ENCODE measurements at places on chromosomes 3 and 15.

- DNase-seq, result no peak
These were observed 52.0 kb downstream of the LPP start for GRCh38 chr3:188205992-188206416.

GRCh38 chr15:51580982-51581381, 41.6 kb downstream of the DMXL2 start:
- DNase-seq, result no peak

GRCh38 chr15:51680321-51680720, 982 bp upstream of the SCG3 start:
- no peak for DNase-seq

DNA sequence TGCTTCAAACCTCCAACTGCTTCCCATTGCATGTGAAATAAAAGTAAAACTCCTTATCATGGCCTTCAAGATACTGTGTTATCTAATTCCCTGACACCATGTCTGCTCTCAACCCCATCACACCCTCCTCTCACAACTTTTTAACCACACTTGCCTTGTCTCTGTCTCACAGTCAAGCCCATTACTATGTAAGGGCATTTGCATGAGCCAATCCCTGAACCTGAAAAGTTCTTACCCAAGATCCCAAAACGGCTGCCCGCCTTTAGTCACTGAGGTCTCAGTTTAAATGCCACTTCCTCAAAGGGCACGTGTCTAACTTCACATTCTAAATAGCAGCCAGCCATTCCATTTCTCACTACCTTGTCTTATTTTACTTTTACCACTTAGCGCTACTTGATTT, 83.1 kb downstream of the SST start:
- no peak for DNase-seq

GRCh38 chr3:178705925-178706324, 169.7 kb downstream of the KCNMB2 start:
- no peak for DNase-seq

DNA sequence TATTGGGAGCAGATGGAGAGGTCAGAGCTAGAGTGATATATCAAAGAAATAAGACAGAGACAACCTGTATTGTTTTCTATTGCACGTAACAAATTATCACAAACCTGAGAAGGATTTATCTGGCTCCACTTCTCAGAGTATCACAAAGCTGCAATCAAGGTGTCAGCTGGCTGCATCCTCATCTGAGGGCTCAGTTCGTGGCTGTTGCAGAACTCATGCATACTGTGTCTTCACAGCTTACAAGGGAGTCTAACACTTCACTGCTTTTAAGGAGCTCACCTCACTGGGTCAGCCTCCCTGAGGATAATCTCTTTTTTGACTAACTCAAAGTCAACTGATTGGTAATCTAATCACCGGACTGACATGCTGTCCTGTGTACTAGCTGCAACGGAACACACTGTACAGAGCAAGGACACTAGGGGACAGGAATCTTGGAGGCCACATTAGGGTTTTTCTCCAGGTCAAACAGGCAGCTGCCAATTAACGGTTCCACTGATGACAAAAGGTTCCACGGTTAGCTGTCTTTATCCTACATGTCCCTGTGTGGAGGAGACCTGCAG, 1006.8 kb upstream of the SEMA6D start:
- DNase-seq, result no peak

- peak; percentile 34 for DNase-seq
These were observed 16.5 kb upstream of the MUSTN1 start for GRCh38 chr3:52851348-52851747.

DNA sequence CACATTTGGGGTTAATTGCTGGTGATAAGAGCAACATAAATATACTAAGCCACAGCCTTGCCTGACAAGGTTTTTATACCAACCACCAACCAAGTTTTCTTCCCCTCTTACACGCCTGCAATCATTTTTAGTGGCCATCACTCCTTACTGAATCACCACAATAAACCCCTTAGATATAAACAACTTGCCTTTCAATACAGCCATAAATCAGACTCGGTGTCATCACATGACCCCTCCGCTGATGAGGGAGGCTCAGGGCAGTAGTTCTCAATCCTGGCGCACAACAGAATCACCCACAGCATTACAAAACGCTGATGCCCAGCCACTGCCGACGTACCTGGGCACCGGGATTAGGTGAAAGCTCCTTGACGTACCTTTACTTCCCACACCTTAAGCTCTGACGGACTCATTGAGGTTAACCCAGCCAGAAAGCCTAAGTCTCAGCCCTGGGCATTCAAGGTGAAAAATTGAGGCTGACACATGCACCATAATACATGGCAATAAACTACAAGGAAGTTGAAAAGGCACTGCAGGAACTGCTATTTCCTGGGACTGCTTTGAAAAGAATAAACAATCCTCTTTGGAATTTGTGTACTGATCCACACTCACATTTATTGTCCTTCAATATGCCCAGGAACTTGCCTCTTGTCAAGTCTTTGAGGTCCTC, 17.1 kb downstream of the ADCY5 start:
- no peak for DNase-seq

- DNase-seq, result no peak
These were observed 3.3 kb upstream of the SNX33 start for GRCh38 chr15:75644376-75644775.

- DNase-seq, result no peak
These were observed 5.8 kb downstream of the IGDCC4 start for GRCh38 chr15:65416845-65417416.

- DNase-seq, result no peak
These were observed 75.4 kb upstream of the POLG start for GRCh38 chr15:89410039-89410435.

DNA sequence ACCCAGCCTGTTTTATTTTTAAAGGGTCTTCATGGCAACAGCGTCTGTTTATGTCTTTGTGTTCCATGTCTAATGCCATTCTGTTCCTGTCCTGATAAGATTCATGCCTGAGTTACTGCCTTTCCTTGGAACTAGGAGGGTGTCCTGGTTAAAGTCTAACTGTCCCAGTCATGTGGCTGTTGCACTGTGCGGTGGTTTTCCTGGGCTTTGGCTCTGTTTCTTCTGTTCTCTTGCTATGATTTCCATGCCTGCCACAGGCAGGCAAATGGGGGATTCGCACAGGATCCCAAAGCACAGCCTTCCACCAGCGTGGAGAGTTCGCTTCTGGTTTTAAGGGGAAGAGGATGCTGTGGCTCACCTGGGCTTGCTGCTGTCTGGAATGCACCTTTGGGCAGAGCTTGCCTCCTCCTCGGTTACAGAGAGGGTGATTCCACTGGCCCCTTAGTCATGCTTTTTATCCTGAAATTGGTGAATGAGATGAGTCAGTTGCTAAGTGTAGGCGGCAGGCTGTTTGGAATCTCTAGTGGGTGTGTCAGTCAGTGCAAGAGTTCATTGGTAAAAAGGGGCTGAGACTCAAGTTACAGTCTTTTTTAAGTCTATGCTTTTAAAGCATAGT, 86.8 kb downstream of the CCK start:
- DNase-seq, result no peak

GRCh38 chr3:138827222-138827621, 7.5 kb downstream of the PIK3CB start:
- DNase-seq, result no peak

- DNase-seq, result no peak
These were observed 330.9 kb upstream of the C2CD4B start for GRCh38 chr15:62495670-62496614.

GRCh38 chr3:127368186-127369032, 80.6 kb upstream of the PRR20G start:
- no peak for DNase-seq

GRCh38 chr3:105598042-105598796, 231.5 kb downstream of the ALCAM start:
- no peak for DNase-seq

DNA sequence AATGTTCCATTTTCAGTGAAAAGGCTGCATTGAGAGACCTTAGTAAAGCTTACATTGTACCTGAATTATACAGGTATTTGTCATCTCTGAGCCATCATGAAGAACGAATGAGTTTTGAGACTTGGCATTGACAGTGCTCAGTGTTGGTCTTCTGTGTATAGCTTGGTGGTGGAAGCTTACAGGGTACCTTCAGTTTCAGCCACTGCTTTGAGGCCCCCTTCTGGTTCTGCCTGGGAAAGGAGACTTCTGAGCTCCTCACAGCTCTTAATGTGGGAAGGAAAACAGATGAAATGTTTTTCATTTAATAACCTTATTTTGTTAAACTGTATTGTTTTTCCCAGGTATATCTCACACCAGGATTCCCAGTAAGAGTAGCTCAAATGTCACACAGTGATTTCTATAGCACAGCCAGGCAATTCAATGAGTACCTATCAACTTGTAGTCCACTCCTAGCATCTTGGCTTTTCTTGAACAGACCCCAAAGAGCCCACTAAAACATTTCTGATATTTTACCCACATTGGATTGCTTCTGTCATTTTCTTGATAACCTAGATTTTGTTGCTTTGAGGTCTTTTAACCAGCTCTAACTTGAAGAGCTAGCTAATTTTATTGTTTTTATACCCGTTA, 5.6 kb downstream of the SERPINI1 start:
- DNase-seq, result peak; percentile 33

- DNase-seq, result no peak
These were observed 28.0 kb upstream of the TIMP4 start for GRCh38 chr3:12186515-12187286.

DNA sequence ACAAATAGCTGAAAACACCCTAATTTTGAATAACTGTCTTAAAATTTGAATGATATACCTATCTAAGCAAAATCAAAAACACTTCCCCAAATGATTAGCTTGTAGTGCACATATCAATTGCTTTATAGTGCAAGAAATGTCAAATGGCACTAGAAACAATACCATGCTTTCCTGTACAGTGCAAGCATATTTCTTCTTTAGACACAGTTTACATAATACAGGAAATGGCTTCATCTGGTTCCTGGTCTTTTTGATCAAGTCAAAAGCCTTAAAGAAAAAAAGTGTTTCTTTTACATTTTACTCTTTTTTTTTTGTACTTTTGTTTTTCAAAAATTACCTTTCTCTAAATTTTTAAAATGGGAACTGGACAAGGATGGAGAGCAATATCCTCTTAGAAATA, 352.1 kb downstream of the MECOM start:
- DNase-seq, result no peak

DNA sequence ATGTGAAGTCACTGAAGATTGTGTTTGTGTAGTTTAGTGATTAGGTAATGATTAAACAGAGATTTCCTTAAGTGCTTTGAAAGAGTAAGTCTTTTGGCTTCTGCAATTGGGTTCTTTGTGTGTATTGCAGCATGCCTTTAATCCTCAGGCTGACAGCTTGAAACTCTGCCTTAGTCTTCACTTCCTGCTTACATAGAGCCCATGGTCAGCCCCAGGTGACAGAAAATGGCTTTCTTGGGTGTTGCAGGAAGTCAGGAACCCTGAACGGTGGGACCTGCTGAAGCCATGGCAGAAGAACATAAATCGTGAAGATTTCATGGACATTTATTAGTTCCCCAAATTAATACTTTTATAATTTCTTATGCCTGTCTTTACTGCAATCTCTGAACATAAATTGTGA, 61.3 kb downstream of the KBTBD8 start:
- DNase-seq, result no peak

DNA sequence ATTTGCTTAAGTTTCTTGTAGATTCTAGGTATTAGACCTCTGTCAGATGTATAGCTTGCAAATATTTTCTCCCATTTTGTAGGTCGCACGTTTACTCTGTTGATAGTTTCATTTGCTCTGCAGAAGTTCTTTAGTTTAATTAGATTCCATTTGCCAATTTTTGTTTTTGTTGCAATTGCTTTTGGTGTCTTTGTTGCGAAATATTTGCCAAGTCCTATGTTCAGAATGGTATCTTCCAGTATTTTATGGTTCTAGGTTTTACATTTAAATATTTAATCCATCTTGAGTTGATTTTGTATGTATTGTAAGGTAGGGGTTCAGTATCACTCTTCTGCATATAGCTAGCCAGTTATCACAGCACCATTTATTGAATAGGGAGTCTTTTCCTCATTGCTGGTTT, 64.9 kb downstream of the CHCHD6 start:
- no peak for DNase-seq

GRCh38 chr3:189099031-189099471, 72.7 kb upstream of the TPRG1 start:
- no peak for DNase-seq

- DNase-seq, result no peak
These were observed 85.7 kb downstream of the RARB start for GRCh38 chr3:25513642-25514266.

DNA sequence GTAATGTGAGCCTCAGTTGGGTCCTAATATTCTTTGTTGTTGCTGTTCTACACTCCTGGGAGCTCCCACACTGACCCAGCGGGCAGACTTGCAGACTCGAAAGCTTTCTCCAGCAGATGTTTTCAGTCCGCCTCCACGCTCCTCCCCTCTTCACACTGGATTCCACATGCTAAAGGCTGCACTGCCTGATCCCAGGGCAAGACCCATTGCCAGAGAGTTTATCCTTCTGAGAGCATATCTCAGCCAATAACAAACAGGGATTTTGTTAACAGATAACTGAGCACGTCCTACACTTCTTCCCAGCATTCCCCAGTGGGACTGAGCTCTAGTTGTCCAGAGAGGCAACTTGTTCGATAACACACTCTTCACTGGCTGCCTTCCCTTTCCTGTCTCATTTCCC, 8.0 kb upstream of the COL6A6 start:
- DNase-seq, result no peak

GRCh38 chr15:33851079-33851478, 117.2 kb upstream of the CHRM5 start:
- no peak for DNase-seq

- DNase-seq, result no peak
These were observed 10.4 kb downstream of the TSPAN3 start for GRCh38 chr15:77060546-77060945.

- no peak for DNase-seq
These were observed 63.0 kb downstream of the MEX3B start for GRCh38 chr15:81982808-81983207.

- DNase-seq, result no peak
These were observed 8.5 kb downstream of the RAB11A start for GRCh38 chr15:65877749-65878148.

GRCh38 chr3:52722491-52722890, 16.6 kb downstream of the SPCS1 start:
- DNase-seq, result no peak

DNA sequence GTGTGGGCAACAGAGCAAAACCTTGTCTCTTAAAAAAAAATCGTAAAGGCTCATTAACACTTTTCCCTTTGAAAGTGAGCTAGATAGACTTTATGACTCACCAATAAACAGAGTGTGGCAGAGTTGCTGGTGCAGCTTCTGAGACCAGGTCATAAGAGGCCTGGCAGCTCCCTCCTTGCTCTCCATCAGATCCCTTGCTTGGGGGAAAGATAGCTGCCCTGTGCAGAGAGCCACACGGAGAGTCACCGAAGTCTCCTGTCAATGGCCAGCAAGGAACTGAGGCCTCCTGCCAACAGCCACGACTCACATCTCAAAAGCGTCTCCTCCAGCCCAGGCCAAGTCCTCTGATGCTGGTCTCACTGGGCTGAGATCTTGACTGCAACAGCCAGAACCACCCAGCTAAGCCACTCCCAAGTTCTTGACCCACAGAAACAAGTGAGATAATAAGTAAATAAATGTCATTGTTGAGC, 8.7 kb upstream of the GP9 start:
- DNase-seq, result no peak

DNA sequence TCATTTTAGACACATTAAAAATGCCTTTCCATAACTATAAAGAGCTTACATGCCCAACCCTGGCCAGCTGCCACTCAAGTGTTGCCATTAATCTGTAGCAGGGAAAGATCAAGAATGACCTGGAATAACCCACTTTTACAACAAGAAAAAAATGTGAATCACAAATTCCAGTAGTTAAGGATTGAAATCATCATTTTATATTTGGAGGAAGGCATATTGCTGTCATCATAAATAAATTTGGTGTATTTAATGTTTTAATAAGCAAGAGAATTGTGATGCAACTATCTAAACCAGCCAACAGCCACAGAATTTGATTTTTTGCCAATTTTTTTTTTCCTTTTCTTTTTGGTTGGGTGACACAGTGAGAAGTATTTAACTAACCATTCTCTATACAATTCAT, 240.0 kb upstream of the SEMA6D start:
- DNase-seq, result no peak

Data from CD4-positive, alpha-beta T cell treated with Interleukin-17A for 4 hours (primary cell).